Colonic mucosa (tissue), 4 donors: ENCODE measurements at places on chromosomes 12 and 14.

GRCh38 chr12:104856531-104856930 lies 101.6 kb downstream of the SLC41A2 start:
- H3K4me1 ChIP-seq, result no peaks in the 10 kb centered on the region
- DNase-seq, result no peak
- H3K4me3 ChIP-seq, result no peak overlapping the region

GRCh38 chr12:88763536-88764100 lies 183.3 kb upstream of the KITLG start:
- H3K4me3 ChIP-seq, result no peak overlapping the region
- H3K27me3 ChIP-seq, result no peaks in the 10 kb centered on the region
- DNase-seq, result no peak
- H3K27ac ChIP-seq, result no peak overlapping the region
- H3K4me1 ChIP-seq, result no peaks in the 10 kb centered on the region
- H3K36me3 ChIP-seq, result no peaks in the 10 kb centered on the region

DNA sequence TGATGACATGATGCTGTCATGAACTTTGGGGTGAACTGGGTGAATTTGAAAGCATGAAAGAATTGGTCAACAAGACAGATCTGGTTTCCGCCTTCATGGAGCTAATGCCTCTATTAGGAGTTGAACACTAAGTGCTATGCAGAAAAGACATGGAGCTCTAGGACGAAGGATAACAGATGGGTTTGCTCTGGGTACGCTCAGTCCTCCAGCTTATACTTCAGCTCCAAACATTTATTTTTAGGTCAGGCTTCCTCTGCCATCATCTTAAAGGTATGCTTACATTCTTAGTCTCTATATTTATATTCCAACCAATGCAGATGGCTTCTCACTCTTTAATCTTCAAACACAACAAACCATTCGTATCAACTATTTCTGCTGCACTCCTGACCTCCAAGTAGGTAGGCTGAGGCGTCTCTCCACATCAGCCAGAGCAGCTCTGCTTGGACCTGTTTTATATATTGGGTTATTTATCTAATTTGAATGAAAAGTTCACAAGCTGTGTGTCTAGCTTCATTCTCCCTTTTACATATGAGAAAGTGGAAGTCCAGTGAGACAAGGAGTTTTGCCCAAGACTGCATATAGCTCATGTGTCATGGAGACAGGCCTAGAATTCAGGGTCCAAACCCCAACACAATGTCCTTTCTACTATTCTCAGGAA lies 226.3 kb downstream of the SPTSSA start:
- no peak overlapping the region for H3K4me3 ChIP-seq
- no peaks in the 10 kb centered on the region for H3K36me3 ChIP-seq
- no peaks in the 10 kb centered on the region for H3K27me3 ChIP-seq
- no peaks in the 10 kb centered on the region for H3K4me1 ChIP-seq
- no peak overlapping the region for H3K27ac ChIP-seq

DNA sequence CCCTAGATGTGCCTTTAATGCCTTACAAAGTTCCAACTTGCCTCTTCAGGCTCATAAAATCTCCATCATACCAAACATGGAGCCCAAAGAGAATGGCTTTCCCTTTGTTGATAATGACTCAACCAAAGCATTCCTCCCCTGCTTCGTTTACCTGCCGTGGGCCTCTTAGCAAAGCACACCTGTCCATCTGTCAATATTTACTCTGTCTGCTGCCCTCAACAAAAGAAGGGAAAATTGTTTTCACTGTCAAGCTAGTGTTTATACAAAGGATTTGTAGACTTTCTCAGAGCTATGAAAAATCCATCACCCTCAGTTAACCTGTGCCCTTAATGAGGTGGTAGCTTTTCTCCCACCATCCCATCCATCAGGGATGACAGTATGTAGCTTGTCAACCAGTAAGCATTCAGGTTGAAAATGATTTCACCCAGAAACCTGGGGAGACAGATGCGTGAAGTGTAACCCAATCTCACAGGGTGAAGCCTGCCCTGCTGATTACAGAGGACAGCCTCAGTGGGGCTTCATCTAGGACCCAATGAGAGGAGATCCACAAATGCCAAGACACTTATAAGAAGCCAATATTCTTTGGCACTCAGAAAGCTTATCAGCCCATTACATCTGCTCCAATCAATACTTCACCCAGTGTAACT lies 278.1 kb downstream of the NUAK1 start:
- no peaks in the 10 kb centered on the region for H3K4me1 ChIP-seq
- DNase-seq, result no peak
- H3K27ac ChIP-seq, result no peak overlapping the region
- no peak overlapping the region for H3K4me3 ChIP-seq
- no peaks in the 10 kb centered on the region for H3K27me3 ChIP-seq

GRCh38 chr14:24695265-24696241 lies 61.6 kb upstream of the GZMB start:
- no peaks in the 10 kb centered on the region for H3K27me3 ChIP-seq
- H3K4me1 ChIP-seq, result no peaks in the 10 kb centered on the region
- no peak for DNase-seq
- H3K36me3 ChIP-seq, result no peaks in the 10 kb centered on the region
- no peak overlapping the region for H3K4me3 ChIP-seq
- no peak overlapping the region for H3K27ac ChIP-seq

DNA sequence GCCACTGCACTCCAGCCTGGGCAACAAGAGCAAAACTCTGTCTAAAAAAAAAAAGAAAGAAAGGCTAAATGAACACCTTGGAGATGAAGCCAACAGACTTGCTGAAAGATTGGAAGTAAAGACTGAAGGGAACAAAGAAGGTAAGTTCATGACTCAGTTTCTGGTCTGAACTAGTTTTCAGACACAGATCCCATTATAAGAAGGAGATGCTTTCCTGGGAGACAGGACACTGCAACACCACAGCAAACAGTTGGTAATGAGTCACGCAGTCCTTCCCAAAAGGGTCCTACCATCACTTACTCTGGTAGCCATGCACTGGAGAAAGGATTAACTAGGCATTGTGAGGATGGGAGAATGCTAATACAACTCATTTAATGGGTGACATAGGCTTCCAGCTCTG lies 97.2 kb downstream of the SSPN start:
- no peaks in the 10 kb centered on the region for H3K27me3 ChIP-seq
- H3K4me3 ChIP-seq, result no peak overlapping the region
- no peaks in the 10 kb centered on the region for H3K36me3 ChIP-seq
- DNase-seq, result no peak
- H3K4me1 ChIP-seq, result no peaks in the 10 kb centered on the region

- H3K36me3 ChIP-seq, result peaks cover 25% of the 10 kb centered on the region
- no peak overlapping the region for H3K4me3 ChIP-seq
- H3K27me3 ChIP-seq, result no peaks in the 10 kb centered on the region
- DNase-seq, result no peak
These were observed 79.3 kb upstream of the DYNC1H1 start for GRCh38 chr14:101884934-101885576.

DNA sequence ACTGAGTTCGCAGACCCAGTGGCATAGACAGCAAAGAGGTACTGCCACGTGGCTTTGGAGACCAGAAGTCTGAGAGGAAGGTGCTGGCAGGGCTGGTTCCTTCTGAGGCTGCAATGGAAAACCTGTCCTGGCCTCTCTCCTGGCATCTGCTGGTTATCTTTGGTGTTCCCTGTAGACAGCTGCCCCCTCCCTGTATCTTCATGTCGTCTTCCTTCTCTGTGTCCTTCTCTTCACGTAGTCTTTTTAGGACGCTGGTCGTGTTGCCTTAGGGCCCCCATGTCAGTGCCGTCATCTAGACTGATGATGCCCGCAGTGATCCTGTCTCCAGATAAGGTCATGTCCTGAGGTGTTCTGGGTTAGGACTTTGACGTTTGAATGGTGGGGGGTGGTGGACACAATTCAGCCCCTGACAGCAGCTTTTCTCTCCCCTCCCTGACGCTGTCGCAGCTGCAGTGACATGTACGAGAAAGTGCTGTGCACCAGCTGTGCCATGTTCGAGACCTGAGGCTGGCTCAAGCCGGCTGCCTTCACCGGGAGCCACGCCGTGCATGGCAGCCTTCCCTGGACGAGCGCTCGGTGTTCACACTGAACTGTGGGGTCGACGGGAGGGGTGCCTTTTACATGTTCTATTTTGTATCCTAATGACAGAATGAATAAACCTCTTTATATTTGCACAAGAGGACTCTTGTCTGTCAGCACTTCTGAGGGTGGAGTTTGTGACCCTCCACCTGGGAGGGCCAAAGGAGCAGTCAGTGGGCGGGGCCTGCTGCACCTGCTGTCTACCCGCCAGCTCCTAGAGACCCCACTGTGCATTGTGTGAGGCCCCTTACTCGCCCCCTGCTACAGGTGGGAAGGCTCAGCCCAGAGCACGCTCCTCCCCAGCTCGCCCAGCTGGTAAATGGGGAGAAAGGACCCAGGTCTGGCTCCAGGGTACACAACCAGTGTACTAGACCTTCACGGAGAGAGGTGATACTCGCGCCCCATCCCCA lies 6.3 kb downstream of the SIVA1 start:
- H3K36me3 ChIP-seq, result no peaks in the 10 kb centered on the region
- DNase-seq, result no peak
- H3K27ac ChIP-seq, result no peak overlapping the region
- no peaks in the 10 kb centered on the region for H3K27me3 ChIP-seq
- H3K4me3 ChIP-seq, result no peak overlapping the region
- H3K4me1 ChIP-seq, result peaks cover 2% of the 10 kb centered on the region
